ENCODE measurements at places on chromosomes 5 and 9. TPM values are rescaled to one million over a fixed set of nuclear protein-coding genes. Genes with fewer than 3 reads are reported as not detected.

DNA sequence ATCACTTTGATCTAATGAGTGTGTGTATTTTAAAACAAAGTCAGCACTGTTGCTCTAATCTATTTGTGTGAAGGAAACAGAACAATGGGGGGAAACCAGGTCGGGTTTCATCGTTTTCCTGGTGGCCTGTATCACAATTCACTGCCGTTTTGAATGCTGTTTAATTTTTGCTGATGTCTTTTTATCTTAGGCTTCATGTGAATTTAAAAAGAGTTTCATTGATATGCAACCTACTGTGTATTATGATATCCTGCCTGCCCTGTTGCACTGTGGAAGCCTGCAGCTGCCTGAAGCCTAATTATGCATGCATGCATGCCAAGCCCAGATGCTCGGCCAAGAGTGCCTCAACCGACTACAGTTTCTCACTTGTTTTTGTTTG lies 307.5 kb downstream of the ZNF608 start:
- no peak for DNase-seq

The GRXCR2 gene
- not detected for total RNA-seq

- no peak for DNase-seq
Observed at GRCh38 chr9:130028493-130029222, 14.3 kb downstream of the FNBP1 start.

DNA sequence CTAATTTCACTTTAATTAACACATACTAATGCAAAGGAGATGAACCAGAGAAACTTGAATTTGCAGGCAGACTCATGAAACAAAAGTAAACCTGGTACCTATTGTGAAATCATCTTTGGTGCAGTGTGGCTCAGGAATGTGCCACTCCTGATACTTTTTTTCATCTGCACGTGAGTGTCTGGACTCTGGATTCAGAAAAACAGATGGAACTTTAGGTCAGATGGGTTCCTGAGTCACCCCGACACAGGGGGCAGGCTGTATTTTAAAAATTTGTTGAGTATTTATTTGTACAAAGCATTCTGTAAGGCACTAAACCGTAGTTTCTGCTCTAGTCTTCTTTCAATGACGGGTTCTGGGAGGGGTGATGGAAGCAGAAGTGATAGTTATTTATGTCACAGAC lies 52.2 kb upstream of the TUT7 start:
- DNase-seq: no peak

- DNase-seq: peak; percentile 95
Observed at GRCh38 chr5:75335952-75336614, 937 bp upstream of the HMGCR start.

The SUSD3 gene
- 0.36 TPM for total RNA-seq

The DDX4 gene
- not detected for total RNA-seq

DNA sequence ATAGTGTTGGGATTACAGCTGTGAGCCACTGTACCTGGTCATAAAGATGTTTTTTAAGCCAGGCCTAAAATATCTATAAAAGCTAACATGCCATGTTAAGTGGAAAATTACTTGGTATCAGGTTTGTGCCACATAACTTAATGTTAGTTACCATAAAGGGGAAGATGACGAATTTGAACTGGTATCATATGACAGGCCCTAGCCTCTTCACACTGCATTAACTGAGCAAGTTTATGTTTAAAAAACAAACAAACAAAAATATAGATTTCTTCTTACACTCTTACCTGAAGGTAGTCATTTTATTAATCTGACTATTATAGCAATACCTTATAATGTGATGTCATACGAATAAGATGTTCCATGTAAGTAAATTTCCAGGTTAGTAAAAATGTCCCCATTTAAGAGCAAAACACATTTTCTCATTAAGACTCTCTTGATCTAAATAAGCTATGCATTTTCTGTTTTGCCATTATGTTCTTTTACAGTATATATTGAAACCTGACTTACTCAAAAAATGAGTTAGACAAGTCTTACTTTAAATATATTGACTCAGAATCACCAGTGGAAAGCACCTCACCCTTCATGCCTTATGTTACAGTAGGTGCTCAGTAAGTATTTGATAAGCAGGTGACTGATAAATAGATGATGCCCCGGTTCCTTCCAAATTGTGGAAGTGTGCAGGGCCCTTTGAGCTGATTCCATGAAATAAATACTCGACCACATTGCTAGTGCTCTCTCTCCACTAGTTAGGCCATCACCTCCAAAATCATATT lies 125.4 kb downstream of the CDC42SE2 start:
- no peak for DNase-seq

The CCNI2 gene
- total RNA-seq: not detected

DNA sequence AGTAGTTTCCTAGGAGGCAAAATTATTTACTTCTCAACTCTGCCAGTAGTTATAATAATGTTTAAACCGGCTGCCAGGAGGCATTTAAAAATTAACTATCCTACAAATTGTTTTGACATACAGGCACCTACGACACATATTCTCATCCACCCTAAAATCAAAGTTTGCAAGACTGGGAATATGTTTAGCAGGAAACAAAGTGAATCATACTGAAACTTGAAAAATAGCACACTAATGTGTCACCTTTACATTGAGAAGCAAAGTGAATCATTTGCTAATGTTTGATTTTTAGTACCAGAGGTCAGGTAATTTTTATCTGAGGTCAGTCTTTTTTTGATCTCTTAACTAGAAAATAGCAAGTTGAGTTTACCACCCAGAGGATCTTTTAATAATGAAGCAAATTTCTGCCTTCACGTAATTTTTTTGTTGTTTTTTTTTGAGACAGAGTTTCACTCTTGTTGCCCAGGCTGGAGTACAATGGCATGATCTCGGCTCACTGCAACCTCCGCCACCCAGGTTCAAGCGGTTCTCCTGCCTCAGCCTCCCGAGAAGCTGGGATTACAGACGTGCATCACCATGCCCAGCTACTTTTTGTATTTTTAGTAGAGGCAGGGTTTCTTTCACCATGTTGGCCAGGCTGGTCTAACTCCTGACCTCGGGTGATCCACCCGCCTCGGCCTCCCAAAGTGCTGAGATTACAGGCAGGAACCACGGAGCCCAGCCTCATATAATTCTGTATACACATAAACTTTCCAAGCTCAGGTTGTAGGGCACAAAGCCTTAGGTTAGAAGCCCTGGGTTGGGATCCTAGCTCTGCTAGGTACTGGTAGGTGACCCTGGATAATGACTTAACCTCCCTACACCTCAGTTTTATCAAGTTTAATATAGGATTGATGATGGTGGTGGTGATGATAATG lies 124.3 kb downstream of the UGCG start:
- DNase-seq: no peak

DNA sequence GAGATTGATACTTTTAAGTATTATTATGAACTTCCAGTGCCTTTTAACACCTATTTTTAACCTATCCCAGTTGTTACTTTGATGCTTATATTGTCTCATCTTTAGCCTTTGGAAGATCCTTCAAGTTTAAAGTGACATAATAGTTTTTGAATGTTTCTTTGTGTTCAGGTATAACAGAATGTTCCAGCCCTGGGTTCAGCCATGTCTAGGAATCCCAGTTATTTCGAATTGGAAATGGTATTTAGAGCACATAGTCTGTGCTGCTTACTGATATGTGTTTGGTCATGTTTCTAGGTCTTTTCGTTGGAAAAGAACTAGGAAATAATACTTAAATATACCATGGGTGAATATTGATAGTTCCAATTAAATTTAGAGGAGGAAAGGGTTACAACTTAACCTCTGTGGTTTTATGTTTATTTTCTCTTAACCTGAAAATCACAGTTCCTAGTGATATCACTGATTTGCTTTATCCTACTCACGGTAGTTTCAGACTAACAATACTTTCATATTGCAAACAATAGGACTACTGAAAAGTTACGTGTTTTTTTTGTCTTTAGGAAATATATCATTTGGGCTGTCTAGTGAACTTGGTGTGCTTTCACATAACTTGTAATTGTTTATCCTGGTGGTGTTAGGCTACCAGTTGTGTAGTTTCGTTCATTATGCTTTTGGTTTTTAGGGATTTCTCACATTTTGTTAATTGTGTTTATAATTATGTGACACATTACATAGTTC lies 37.8 kb downstream of the UHRF2 start:
- DNase-seq: peak; percentile 23

DNA sequence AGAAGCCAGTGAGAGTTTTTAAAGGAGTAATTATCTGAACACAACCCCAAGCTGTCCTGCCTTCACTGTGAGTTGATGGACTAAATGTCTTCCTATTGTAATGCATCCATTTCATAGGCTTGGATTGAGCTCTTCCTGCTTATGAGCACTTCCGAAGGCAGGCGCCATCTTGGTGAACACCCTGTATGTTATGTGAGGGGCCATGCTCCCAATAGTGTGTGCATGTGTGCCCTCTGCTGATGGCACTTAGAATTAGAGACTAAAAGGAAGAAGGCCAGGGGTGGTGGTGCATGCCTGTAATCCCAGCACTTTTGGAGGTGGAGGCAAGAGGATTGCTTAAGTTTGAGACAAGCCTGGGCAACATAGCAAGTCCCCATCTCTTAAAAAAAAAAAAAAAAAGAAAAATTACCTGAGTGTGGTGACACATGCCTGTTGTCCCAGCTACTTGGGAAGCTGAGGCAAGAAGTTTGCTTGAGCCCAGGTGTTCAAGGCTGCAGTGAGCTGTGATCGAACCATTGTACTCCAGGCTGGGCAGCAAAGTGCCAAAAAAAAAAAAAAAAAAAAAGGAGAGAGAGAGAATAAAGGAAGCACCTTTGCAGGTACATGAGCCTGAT lies 65.0 kb downstream of the C9orf152 start:
- no peak for DNase-seq

The LRRTM2 gene
- total RNA-seq: 0.88 TPM

The JAKMIP2 gene
- 1.1 TPM for total RNA-seq

GRCh38 chr9:76911971-76912370 lies 6.1 kb upstream of the PRUNE2 start:
- no peak for DNase-seq

The FRMD3 gene
- 0.36 TPM for total RNA-seq

GRCh38 chr5:137220523-137220927 lies 278.6 kb downstream of the SPOCK1 start:
- peak; percentile 66 for DNase-seq

The ARL14EPL gene
- not detected for total RNA-seq

DNA sequence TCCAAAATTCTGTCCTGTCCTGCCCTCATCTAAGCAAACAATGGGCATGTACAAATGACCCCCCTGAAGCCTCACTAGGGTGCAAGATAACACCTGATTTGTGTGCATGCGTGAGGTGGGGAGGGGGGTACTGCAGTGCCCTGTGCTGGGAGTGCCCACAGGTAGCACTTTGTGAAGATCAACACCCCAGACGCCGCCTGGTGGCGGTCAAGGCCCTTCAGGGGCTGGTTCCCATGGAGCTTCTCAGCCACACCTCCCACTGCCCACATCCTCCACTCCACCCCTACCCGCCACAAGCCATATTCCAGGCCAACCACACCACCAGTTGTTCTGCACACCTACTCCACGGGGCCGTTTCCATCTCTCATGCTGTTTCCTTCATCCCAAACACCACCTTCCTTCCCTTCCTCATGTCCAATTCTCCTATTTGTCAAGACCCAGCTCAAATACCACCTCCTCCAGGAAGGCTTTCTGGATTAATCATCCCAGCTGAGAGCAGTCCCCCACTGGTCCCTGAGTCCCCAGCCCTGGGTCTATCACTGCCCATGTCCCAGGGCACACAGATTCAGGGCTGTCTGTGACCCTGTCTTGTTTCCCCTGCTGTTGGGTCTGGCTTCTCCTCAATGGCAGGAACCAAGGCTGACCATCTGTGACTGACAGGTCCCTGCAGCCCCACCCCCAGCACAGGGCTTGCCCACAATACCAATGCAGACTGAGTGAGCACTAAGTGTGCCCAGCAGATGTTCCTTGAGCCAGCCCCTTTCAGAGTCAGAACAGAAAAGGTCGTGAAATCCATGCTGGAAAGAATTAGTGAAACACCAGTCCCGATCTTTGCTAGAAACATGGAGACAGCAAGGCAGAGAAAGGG lies 178.4 kb downstream of the PAX5 start:
- DNase-seq: no peak

The CCDC180 gene
- 6.2 TPM for total RNA-seq

GRCh38 chr9:130927995-130928900 lies 10.8 kb downstream of the FIBCD1 start:
- DNase-seq: peak; percentile 98

- peak; percentile 96 for DNase-seq
Observed at GRCh38 chr5:141778206-141778605, 96.2 kb upstream of the ARAP3 start.

DNA sequence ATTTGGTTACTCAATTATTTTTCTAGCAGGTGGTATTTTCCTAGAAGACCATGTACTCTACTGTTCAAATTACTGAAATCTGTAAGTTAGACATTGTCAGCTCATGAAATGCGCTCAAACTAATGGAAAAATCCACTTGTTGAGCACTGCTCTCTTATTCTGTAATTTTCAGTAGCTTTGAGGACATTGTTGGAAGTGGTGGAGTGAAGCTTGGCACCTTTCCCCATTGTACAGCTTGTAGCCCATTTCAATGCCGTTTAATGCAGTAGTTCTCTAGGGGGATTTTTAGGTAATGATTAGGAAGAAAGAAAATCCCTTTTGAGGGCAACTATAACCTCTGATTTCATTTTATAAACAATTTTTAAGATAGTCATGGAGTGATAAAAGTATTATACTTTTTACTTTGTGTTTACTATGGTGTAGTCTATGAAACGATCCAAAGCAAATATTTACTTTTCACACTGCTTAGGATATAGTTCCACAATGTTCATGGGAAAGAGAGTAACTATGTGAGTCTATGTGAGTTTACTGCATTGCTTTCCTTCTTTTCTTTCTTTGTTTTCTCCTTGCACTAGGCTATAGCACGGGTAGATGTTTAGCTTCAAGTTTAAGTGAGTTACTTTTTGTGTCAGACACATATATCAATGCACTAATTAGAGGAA lies 165.8 kb upstream of the ANKH start:
- DNase-seq: no peak

- peak; percentile 91 for DNase-seq
Observed at GRCh38 chr5:172412724-172413286, 41.5 kb downstream of the SH3PXD2B start.

DNA sequence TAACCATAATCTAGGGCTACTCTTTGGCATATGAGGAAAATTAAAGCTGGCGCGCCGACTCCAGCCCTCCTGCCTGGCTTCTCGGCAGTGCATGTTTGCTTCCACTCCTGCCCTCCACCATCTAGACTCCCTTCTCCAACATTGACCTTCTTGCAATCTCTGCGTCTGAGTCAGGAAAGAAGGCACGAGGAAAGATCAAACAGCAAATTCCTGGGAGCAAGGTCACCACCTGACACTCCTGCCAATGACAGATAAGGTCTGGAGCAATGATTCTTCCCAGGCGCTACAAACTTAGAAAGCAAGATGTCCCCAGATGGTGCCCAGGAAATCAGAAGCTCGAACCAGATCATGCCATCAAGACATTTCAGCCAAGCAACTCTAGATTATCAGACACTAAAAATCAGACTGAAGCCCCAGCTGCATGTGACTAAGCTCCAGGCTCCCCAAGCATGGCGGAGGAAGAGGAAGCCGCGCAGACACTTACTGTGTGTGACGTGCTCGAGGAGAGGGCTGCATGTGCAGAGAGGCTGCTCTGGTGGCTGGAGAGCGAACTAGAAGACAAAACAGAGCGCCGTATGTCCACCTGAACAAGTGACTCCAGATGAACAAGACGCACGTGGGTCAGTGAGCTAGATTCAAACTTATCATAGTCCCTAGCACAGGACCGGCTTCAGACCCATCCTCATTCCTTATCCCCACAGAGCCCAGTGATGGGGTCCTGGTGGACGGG lies 115.3 kb downstream of the UBE2R2 start:
- peak; percentile 46 for DNase-seq

Data from osteoblast (primary cell).